ENCODE measurements at places on chromosomes 5 and 9.

DNA sequence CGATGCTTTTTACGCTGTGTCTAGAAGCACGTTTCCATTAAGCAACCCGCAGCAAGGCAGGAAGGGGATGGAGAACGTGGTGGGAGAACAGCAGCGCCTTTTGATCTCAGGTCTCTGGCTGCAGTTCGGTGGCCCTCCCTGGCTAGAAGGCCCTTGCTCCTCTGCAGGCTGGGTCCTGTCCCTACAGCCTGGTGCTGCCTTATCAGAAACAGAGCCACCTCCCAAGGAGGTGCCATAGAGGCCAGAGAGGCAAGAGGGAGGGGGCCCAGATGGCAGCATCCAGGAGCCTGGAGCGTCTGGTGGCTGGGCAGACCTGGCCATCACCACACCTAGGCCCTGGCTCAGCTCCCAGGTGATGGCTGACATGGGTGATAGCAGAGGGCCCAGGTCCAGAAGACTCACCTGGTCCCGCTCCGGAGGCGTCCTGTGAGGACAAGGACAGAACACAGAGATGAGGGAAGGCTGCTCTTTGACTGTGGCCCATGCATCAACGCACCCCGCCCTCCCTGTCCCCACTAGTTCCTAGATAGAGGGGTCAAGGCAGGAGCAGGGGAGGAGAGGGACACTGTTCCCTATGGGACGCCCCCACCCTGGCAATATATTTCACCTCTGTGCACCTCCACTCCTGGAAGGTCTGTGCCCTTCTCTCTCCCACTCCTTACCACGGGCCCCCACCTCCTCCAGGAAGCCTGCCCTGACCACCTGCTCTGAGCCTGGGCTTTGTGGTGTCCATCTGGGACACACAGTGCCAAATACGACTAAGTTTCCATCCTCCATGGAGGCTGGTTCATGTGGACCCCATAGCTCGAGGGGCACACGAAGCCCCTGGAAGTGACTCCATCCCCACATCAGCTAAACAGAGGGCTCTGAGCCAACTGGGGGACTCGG is 41.6 kb upstream of the SARDH start:
- DNase-seq, result no peak

GRCh38 chr9:2459756-2460155 is 161.8 kb upstream of the VLDLR start:
- no peak for DNase-seq

DNA sequence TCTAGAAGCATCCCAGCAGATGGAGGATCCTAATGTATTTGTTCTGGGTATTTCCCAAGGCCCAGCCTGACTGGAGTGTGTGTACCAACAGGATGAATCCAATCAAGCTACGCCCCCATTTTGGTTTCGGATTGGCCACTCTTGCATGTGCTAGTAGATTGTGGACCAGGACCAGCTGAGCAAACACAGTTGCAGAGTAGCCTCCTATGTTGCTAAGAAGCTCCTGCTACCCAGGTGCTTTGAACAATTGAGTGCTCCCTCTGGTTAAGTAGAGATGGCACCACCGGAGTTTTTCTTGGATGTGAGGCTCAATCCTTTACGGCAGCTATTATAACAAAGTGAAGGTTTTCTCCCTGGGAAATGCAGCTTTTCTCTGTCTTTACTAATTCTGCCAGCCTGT is 204.5 kb downstream of the NTRK2 start:
- no peak for DNase-seq

GRCh38 chr5:91076138-91076537 is 307.0 kb downstream of the ARRDC3 start:
- DNase-seq, result no peak

GRCh38 chr9:123525424-123525823 is 169.4 kb downstream of the CRB2 start:
- DNase-seq, result no peak

- DNase-seq, result no peak
Measured at GRCh38 chr5:167643631-167644280, 647.7 kb upstream of the WWC1 start.

DNA sequence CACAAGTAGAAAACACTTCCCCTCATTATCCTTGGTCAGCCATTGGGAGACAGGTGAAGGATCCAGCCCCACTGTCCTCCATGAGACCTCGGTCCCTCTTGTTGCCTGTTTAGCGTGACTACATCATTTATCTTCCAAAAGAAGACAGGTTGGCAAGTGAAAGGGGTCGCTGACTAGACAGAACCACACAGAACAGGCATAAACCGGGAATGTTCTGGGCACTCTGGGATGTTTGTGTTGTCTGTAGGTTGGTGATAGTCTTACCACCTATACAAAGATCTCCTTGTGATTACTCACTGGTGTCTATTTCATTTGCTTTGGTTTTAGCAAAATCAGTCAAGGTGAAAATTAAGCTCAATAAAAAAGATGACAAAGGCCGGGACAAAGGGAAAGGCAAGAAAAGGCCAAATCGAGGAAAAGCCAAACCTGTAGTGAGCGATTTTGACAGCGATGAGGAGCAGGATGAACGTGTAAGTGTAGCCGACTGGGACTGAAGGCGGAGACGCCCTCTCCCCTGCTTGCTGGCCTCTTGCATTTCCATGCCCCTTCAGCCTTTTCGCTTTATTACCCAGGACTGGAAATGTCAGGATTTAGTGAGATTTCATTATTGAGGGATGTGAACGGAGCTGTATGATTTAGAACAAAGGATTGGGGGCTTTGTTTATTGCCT is 175.9 kb downstream of the SMARCA2 start:
- DNase-seq, result no peak

- no peak for DNase-seq
Measured at GRCh38 chr5:1333986-1334385, 10.9 kb downstream of the CLPTM1L start.

- no peak for DNase-seq
Measured at GRCh38 chr5:164073081-164073480, 567.7 kb downstream of the MAT2B start.

DNA sequence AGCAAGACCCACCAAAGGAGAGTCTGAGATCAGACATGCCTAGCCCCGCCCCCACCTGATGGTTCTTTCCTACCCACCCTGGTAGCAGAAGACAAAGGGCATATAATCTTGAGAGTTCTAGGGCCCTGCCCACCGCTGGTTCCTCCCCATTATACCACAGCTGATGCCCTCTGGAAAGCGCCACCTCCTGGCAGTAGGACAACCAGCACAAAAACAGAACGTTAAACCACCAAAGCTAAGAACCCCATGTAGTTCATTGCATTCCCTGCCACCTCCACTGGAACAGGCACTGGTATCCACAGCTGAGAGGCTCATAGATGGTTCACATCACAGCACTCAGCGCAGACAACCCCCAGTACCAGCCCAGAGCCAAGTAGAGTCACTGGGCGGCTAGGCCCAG is 81.2 kb upstream of the TRPC7 start:
- no peak for DNase-seq

DNA sequence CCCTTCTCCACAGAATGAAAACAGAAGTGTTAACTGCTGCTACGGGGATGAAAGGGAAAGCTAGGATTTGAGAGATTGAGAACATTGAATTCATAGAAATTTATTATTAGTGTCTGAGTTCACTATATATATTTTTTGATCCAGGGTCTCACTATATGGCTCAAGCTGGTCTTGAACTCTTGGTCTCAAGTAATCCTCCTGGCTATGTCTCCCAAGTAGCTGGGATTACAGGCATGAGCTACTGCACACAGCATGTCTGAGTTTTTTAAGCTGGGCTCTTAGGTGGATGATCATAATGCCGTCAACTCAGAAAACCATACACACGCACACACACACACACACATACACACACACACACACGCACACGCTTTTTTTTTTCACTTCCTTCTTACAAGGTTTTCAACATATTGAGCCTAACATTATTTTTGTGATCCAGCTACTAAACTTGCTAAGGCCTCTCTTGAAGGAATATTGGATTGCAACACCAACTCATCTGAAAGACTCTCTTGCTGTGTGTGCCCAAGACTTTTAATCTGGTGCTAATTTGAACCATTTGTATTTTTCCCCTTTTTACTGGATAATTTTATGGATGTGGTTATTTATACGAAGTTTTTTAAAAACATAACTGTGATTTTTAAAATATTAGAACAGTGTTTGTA is 1045.4 kb downstream of the DTWD2 start:
- DNase-seq, result no peak

DNA sequence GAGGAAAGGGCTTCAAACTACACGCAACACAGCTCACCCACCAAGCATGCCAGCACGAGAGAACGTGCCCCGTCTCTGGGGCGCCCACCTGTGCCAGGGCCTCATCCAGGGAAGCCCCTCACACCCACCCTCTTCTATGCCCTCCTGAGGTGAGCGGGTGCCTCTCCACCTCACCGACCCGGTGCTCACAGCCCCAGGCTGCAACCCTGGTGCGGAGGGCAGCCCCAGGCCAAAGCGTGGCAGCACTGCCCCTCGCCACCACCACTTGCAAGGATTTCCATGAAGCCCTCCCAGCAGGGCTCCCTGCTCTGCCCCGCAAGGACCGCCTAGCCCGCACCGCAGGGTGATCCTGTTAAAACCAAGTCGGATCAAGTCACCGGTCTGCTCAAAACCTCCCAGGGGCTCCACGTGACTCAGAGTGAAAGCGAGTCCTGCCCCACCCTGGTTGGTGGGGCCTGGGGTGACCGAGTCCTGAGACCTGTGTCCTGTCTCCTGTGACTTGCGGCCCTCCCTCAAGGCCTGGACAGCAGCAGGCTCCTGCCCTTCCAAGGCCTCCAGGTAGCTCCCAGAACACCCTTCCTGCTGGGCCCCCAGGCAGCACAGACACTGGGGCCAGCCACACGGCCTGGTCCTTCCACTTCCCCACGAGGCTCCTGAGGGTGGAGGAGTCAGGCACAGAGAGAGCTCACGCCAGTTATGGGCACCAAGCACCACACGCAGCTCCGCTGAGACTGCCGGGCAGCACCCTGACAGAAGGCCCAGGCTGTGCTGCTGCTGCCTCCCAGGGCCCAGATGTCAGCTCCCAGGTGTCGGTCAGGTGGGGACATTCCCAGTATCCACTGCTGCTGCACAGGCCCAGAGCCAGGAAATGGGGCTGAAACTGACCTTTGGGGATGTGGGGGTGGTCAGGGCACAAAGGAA is 12.7 kb downstream of the BRD3 start:
- DNase-seq, result peak; percentile 57

DNA sequence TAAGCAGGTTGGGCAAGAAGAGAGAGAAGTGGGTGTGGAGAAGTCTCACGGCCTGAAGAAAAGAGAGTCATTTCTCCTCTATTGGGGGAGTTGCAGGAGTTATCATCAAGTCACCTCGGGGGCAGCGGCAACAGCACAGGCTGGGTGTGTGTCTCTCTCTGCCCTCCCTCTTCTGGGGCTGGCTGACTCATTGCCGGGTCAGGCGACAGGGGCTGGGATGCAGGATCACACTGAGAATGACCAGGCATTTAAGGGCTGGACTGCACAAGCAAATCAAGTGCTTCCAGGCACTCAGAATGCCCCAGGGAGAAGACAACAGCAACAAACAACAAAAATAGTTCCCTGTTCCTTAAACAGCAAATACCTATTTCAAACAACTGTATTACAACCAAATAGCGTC is 6.3 kb upstream of the EQTN start:
- DNase-seq, result no peak

GRCh38 chr5:176908675-176909368 is 9.7 kb upstream of the HK3 start:
- DNase-seq, result no peak

DNA sequence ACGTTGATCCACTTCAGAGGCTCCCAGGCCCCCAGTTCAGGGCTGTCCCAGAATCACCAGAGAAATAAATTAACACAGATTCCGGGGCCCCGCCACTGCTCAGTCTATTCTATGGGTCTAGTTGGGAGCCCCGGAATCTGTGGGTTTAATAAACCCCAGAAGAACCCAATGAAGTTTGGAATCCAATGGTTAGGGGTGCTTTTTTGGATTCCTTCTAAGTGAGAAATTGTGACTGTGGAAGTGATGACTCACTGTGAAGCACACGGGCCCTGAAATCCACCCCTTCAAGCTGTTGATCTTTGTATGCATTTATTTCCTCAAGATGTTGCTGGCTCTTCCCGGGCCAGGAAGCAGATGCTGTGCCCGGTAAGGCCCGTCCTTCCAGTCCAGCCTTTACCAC is 57.3 kb upstream of the SLC28A3 start:
- no peak for DNase-seq

DNA sequence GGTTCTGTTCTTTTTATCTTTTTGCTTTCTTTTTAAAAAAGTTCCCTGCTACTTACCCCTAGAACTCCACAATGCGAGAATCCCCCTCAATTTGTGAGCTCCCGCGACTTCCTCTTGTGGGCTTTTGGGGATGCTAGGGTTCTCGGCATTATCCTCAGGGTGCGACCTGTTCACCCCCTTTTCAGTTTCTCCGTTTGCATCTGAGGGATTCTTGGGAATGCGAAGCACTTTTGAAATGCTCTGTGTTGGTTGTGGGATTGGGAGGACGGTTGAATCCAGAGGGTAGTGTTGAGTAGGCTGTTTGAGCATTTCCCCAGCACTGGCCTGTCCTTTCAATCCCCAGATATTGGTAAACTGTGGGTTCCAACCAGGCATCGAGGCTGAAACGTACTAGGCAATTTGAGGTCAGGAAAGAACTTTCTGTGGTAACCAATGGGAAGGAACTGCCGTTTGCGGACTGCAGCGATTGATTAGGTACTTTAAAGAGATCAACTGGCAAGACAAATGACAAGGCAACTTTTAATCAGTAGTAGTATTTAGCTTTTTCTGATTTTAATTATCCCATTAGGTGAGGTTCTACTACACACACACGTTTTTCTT is 415 bp downstream of the XRCC4 start:
- no peak for DNase-seq

DNA sequence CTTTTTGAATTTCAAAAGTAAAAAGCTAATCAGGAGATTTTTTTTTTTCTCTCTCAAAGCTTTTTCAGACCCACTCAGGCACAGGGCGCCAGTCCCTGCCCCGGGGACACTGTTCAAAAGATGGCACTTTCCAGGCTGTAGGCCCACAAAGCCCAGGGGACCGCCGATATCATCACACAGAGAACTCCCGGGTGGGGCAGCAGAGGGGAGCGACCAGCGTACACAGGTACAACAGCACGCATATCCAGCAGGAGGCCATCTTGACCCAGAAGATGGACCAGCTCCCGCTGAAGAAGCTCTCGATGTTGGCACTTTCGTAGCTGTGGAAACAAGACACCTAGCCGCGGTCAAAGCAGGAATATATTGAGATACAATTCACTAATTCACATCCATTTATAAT is 108.3 kb downstream of the THBS4 start:
- DNase-seq, result no peak
